Stimulated activated CD8-positive, alpha-beta memory T cell treated with anti-CD3 and anti-CD28 coated beads, Interleukin-12 subunit alpha, Interleukin-12 subunit beta, amount 100 ng/mL, for 1 hour (primary cell): ENCODE measurements at places on chromosomes 16 and 17.

GRCh38 chr17:57236686-57237299 is 19.5 kb upstream of the MSI2 start:
- no peak for DNase-seq

- no peak for DNase-seq
These were observed 82.6 kb upstream of the GNAO1 start for GRCh38 chr16:56108724-56109123.

DNA sequence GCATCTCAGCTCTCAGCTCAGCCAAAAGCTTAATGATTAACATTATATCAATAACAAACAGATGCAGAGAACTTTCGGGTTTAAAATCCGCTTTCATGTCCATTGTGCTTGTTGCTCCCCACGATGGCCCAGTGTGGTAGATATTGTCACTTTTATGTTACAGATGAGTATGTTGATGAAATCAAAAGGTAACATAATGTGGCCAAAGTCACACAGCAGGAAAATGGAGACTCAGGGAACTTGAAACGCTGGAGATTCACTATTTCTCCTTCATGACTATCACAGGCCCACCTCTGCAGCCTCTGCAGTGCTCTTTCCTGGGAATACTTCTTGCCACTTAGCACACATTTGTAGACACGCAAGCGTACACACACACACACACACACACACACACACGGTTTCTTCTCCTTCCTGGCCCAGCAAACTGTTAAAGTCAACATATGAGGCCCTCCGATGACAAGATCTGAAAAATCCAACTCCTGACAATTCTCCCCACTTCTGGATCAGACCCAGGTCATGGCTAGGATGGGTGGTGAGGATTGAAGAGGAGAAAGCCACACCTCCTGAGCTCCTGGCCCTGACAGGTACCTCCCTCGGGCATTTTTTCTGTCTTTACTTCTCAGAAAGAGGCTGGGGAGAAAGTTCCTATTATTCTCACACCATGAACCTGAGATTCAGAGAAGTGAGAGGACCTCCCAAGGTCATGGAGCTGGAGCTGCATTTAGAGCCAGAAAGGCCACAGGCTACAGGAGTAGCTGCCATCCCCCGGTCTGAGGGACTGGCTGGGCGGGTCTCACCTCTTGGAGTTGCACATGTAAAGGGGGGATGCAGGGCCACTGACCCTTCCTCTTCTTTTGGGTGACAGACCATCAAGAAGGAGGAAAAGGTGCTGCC is 9.7 kb downstream of the DRC7 start:
- DNase-seq: no peak

DNA sequence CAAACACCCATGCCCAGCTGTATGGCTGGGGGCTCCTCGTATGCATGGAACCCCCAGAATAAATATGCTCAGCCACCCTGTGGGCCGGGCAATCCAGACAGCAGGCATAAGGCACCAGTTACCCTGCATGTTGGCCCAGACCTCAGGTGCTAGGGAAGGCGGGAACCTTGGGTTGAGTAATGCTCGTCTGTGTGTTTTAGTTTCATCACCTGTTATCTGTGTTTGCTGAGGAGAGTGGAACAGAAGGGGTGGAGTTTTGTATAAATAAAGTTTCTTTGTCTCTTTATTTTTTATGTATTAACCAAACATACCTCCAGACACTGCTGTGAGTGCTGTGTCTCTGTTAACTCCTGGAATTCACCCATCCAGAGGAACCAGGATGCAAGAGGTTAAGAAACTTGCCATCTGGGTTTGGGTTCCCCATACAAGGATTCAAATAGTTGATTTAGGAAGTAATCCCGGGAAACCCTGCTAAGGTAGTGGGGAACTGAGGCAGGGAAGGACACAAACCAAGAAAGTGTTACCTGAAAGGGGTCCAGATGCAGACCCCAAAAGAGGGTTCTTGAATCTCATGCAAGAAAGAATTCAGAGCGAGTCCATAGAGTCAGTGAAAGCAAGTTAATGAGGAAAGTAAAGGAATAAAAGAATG is 37.4 kb upstream of the IL21R start:
- DNase-seq: no peak

- no peak for DNase-seq
These were observed 197.4 kb upstream of the CACNG5 start for GRCh38 chr17:66637491-66637890.

- no peak for DNase-seq
These were observed 13.3 kb downstream of the TBKBP1 start for GRCh38 chr17:47707056-47707804.

DNA sequence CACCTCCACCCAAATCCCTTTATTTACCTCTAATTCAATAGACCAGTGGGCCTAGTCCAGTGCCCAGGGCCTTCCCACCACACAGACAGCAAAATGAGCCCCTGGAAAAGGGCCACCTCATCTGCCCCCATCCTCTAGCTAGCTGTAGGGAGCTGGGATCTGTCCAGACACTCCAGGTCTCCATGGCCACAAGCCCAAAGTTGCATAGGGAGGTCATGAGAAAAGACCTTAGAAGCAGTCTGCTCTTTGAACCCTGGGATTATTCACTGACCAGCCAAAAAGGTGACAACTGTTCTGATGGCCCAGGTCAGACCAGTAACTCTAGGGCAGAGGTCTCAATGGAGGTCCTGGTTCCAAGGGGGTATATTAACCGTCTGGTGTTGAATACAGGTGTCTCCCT is 2.0 kb downstream of the CUEDC1 start:
- DNase-seq: no peak

GRCh38 chr17:58615768-58616659 is 75.8 kb downstream of the TEX14 start:
- no peak for DNase-seq

DNA sequence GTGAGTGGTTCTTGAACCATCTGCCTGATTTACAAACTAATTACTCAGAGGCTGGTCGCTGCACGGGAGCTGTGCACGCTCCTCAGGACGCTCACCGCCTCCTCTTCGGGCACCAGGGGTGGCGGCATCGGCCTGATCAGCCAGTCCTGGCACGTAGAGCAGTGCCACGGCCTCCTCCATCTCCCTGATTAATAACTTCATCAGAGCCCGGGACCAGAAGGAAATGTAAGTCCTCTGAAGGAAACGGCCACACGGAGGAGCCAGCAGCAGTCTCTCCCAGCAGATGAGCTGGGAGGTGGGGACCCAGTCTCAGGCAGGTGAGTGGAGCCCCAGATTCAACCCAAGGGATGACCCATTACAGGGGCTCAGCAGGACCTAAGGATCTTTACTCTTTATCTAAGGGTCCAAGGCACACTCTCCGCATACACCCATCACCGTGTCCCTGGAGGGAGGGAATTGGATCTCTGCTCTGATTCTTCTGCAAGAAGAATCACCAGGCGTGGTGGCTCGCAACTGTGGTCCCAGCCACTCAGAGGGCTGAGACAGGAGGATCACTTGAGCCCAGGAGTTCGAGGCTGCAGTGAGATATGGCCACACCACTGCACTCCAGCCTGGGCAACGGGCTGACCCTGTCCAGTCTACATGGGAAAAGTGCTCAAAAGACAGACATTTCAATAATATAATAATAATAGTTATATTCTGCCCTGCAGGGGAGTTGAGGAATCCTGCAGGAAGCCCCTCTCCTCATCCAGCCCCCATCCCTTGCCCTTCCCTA is 366.5 kb downstream of the SEC14L1 start:
- no peak for DNase-seq

- no peak for DNase-seq
These were observed 4.1 kb downstream of the SNRNP25 start for GRCh38 chr16:57711-58110.

GRCh38 chr16:58727028-58727781 is 6.9 kb downstream of the GOT2 start:
- no peak for DNase-seq

DNA sequence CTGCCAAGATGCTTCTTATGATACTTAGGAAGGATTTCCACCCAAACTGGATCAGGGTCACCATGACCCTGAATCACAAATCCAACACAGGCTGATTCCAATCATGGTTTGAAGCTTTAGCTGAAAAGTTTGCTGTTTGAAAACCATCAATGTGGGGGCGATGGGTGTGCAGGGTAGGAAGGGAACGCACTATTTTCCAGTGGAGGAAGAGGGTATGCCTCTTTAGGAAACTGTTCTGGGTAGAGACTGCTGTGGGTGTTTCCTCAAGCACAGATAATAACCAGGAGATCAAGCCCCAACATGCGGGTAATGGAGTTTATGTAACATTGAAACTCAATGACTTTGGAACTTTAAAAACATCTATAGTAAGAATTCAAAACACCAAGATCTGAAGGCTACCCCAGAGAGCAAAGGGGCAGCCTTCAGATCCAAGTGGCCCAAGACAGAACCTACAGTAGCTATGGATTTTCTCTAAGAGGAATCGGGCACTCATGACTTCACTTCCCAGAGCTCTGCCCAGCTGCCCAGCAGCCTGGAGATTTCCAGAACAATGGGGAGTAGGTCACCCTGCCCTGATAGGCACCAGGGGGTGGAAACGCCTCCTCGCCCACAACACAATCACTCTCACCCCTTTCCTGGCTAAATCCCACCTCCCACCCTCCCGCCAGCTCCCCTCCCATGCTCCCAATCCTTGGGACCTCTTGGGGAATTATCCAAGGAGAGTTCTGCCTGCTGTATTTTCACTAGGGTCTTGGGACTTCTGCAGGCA is 22.8 kb downstream of the TRIM25 start:
- DNase-seq: no peak

- no peak for DNase-seq
These were observed 24.1 kb downstream of the SEC14L5 start for GRCh38 chr16:4982056-4982867.

DNA sequence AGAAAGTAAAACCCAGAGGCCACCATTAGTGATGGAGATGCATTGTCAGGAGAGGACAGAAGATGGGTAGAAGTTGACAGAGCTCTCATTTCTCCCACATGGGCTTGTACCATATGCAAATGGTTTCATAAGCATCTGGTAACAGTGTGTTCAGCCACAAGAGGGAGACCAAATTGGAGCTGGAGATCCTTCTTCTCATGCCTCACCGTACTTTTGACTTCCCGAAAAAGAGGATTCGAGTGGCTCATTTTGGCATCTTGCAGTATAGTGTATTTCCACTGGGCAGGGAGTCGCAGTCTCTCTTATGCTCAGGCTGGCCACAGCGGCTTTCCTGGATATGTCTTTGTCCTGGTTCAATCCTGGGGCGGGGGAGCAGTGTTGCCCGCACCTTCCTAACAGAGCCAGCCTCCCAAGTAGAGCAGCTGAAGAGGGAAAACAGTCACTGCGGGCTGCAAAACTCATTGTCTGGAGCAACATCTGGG is 23.8 kb downstream of the TBC1D3B start:
- no peak for DNase-seq

- DNase-seq: no peak
These were observed 13.1 kb downstream of the CCR7 start for GRCh38 chr17:40551879-40552768.

GRCh38 chr16:50308237-50308965 is 42.0 kb downstream of the ADCY7 start:
- no peak for DNase-seq

- DNase-seq: no peak
These were observed 21.1 kb upstream of the TFAP4 start for GRCh38 chr16:4293822-4294457.

- no peak for DNase-seq
These were observed 17.8 kb upstream of the SDR42E2 start for GRCh38 chr16:22144520-22144919.

- DNase-seq: no peak
These were observed 26.0 kb upstream of the ZNF469 start for GRCh38 chr16:88356727-88357199.

DNA sequence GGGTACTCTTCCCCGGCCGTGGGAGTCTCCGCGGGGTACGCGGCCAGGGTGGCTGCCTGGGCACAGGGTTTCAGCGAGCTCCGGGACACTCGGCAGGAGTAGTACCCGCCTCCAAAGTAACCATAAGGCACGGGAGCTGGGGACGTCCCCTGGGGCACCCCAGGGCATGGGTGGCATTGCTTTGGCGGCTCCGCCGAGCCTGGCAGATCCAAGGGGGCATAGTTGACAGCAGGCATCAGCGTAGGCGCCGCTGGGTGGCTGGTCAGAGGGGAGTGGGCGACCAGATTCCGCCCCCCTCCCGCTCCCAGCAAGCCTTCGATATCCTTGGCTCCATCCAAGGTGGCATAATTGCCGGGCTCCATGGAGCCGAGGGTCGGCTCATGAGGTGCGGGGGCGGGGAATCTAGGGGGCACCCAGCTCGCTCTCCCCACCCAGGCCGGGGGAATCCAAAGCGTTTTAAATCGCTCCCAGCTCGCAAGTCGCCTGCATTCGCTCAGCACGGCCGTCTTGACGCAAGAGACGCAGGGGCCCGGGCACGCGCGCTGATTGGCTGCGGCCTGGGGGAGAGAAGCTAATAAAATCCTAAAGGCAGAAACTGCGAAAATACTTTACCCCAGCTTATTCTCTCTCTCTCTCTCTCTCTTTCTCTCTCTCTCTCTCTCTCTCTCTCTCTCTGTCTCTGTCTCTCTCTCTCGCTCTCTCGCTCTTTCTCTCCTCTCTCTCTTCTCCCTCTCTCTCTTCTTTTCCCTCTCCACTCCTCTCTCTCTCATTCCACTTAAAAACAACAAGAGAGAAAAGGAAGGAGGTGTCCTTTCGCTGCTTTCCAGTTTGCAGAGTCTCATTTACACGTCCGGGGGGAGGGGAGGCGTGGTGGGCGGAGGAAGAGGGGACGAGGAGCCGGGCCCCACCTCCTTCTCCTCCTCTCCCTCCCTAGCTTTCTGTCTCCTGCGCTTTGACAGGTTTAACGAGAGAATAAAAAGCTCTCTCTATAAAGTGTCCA is at the start of gene HOXB13:
HOXB13 (minus strand) TSS at position 519 of the 1,000 bp plus-strand sequence; CDS start at position 362, 157 bp downstream.
- DNase-seq: no peak

- no peak for DNase-seq
These were observed 893 bp downstream of the HCFC1R1 start for GRCh38 chr16:3022684-3023414.

DNA sequence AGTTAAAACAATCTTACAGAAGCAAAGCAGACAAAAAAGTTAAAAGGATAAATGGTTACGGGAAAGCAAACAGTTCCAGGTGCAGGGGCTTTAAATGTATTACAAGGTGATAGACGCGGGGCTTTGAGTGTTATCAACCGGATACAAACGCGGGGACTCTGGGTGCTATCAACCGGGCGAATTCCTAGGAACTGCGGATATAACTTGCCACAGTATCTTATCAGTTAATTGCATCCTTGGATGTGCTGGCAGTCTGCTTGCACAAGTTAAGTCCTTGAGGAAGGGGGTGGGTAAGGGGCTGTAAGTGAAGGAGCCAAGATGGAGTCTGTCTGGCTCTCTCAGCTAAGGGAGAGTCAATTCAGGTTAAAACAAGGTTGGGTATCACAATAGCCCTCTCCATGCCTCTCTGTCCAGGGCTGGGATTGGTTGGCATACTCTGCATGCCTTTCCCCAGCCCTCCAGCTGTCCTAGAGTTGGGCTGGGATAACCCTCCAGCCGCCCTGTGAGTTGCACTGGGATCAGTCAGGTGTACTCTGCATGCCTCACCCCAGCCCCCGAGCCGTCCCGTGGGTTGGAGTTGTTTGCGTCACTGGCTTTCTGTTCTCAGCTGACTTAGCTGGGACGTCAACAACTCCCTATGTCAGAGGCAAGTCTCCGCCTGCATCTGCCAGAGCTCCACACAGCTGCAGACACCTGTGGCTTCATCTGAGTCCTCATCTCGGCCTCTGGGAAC is 40.9 kb downstream of the TMEM235 start:
- DNase-seq: no peak

- no peak for DNase-seq
These were observed 17.9 kb upstream of the CD300E start for GRCh38 chr17:74641224-74641957.
